ENCODE measurements at places on chromosomes 7 and 10. TPM values are rescaled to one million over a fixed set of nuclear protein-coding genes. Genes with fewer than 3 reads are reported as not detected.

DNA sequence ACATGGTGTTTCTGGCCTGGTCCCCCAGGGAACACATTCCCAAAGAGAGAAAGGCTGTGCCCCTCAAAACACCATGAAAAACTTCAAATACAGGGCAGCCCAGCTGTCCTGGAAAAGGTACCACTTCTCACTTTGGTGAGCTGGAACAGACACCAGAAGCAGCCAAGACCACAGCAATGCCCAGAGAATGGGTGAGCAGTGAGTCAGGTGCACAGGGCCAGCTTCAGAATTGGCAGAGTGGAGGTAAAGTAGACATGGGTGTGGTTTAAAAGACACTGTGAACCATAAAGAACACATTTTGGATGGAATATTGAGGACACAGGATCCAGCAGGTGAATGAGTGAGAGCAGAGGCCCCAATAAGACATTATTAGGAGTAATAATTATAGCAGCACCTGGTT lies 51.3 kb downstream of the FAM13C start:
- DNase-seq, result no peak

GRCh38 chr10:117408436-117409384 lies 33.5 kb upstream of the PDZD8 start:
- no peak for DNase-seq

Gene MACROH2A2
- total RNA-seq, result 6.2 TPM

Gene CD36
- not detected for total RNA-seq

- no peak for DNase-seq
These were observed 367.7 kb downstream of the PHF14 start for GRCh38 chr7:11341285-11341944.

- DNase-seq, result no peak
These were observed 53.7 kb upstream of the KLF6 start for GRCh38 chr10:3838460-3839437.

GRCh38 chr10:6843894-6844650 lies 264.0 kb upstream of the PRKCQ start:
- no peak for DNase-seq

Data from activated CD8-positive, alpha-beta T cell treated with anti-CD3 and anti-CD28 coated beads, Interleukin-2, amount 10 ng/mL, durations not matched to agents 7 days and 5 days (primary cell).